Left forelimb (tissue), 1 donor: ENCODE measurements at places on chromosomes 2 and 18.

DNA sequence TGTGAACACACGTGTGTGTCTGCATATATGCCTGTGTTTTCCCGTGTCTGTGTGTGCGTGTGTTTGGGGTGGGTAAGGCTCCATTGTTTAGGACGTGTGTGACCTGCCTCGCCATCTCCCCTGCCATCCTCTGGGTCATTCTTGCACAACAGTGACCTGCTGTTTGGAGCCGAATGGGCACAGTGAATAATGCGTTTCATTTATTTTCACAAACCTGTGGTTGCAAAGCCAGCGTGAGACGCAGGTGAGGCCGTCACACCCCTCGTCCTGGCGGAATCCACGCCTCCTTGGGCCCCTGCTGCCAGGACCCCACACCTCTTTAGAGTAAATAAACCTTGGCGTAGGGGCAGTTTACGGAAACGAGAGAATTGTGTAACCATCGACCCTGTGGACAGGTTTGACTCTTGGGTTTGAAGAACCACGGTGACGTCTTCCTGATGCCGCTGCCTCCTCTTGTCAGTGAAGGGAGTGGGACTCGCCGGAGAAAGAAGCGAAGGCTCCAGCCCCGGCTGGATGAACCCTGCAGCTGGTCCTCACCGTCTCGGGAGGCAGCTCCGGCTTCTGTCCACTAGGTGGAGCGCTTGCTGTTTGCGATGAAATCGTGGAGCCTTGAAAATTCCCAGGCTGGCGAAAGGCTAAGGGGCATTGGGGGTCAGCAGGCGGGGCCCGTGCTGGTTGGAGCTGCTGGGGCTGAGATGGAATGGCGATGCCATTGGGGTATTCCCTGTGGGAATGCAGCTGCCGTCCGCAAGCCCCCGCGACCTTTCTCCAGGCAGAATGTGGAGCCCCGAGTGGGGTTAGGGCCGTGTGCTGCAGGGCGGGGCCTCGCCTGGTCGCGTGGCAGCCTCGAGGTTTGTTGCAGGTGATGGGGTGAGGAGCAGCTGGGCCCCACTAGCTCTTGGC is 81.1 kb downstream of the RTP5 start:
- no peak for DNase-seq

GRCh38 chr2:194553980-194554379 is 1103.0 kb upstream of the SLC39A10 start:
- no peak for DNase-seq

GRCh38 chr2:186032102-186032738 is 293.6 kb downstream of the FSIP2 start:
- DNase-seq = no peak

DNA sequence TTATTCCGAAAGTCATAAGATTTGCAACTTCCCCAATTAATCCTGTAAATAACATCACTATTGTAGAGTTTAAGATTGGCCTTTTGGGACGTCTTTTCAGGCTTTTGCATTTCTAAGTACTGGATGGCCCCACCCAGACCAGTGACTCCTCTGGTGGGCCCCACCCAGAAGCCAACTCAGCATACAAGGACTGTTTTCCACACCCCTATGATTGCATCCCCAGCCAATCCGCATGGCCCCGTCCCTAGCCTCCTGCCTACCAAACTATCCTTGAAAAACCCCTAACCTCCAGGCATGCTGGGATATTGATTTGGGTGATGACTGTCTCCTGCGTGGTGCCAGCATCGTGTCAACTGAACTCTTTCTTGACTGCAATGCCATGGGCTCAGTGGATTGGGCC is 24.5 kb upstream of the TGIF1 start:
- DNase-seq = no peak

GRCh38 chr2:117631152-117631945 is 183.1 kb upstream of the DDX18 start:
- no peak for DNase-seq

GRCh38 chr2:189143925-189144324 is 35.6 kb downstream of the COL5A2 start:
- DNase-seq = no peak
